SJSA1 (cell line): ENCODE measurements at places on chromosomes 7 and 10.

GRCh38 chr10:108003061-108003460, 838.6 kb upstream of the SORCS1 start:
- no peak for DNase-seq

GRCh38 chr7:117564080-117564479, 84.3 kb downstream of the CFTR start:
- DNase-seq, result no peak

DNA sequence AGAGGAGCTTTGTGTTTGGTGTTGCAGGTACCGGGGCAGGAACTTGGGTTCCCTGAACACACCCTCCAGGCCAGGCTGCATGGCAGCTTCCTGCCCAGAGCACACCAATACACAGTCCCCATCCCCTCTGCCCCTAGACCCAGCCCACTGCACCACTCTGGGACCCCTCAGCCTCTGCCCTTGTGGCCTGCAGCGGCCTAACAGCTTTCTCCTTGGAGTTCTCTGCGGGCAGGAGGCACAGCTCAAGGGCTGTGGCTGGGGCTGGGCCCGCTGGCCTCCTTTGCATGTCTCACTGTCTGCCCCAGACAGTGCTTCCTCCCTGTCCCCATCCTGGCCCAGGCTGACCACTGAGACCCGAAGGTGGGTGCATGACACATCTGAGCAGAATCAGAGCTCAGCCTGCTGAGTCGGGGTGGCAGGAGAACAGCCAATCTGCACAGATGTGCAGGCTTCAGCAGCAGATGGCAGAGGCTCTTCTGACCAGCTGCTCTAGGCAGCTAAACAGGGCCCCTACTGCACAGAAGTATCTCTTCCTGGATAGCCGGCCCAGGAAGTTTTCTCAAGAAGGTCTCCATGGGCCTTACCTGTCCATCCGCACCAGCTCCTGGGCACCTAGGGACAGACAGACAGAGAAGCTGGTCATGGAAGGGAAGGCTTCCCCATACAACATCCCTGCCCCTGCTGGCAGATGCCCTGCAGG, 20.8 kb downstream of the VSIR start:
- no peak for DNase-seq

DNA sequence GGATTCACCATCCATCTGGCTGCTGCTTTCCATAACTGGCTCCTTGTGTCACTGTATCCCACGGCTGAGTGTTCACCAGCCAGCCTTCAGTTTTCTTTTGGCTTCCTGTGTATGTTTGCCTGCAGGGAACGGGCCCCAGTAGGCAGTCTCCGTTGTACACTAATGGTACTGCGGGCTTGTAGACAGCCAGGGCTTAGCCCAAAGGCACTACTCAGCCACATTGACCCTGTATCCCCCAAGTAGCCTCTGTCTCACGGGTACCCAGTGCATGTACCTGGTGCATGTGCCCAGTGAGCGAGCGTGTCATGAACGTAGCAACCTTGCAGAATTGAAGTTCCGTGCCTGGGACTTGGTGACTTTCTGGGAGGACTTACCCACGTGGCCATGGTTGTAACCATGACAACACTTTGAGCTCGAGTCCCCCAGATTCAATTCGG, 6.1 kb downstream of the PFKFB3 start:
- no peak for DNase-seq

GRCh38 chr7:18400726-18401125, 94.8 kb upstream of the HDAC9 start:
- DNase-seq, result peak; percentile 43

GRCh38 chr7:51455948-51456347, 139.3 kb upstream of the COBL start:
- no peak for DNase-seq

GRCh38 chr7:36298106-36298505, 91.6 kb upstream of the ANLN start:
- DNase-seq, result peak; percentile 49

- no peak for DNase-seq
These were observed 30.4 kb downstream of the GET4 start for GRCh38 chr7:906776-907157.

- DNase-seq, result peak; percentile 65
These were observed 41.4 kb upstream of the SGCE start for GRCh38 chr7:94697035-94697974.

- DNase-seq, result no peak
These were observed 30.0 kb upstream of the CFAP46 start for GRCh38 chr10:132972149-132972985.

GRCh38 chr7:69922026-69922803, 323.9 kb downstream of the AUTS2 start:
- no peak for DNase-seq

DNA sequence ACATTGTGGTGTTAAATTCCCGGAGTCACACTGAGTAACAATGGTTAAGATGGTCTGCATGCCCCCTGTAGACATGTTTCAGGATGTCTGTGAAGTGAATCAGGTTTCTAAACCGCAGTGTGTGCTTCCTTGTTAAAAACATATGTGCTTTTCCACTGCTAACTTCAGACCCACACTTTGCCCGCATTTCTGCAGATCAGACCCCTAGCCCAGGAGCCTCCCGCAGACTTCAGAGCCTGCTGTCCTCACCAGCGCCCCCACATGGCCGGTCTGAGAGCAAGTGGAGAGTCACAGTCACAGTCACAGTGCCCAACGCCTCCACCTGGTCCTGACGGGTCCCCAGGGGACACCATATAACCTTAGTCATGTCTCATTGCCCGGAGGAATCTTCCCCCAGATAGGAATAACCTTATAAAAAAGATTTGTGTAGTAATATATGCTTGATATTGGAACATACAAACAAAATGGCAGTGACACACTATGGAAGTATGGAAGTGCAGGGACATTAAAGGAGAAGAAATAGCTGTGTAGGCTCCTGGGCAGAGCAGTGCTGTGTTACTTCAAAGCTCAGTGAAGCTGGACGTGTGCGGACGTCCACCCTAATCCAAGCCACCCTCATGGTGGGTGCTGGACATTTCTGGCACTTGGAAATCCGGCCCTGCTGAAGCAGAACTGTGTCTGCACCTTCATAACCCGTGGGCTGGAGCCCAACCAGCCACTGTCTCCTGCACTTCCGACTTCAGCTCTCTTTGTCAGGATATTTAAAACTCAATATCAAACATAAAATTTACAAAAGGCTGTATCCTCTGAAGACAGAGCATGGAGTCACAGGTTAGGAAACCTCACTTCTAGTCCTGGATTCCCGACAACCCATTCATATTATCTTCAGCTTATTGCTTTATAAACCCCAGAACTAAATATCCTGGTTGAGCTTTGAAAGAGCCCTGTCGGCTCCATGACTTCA, 29.0 kb downstream of the GSTO2 start:
- DNase-seq, result no peak

- peak; percentile 19 for DNase-seq
These were observed 925.4 kb upstream of the ZNF722 start for GRCh38 chr7:63073286-63073685.

DNA sequence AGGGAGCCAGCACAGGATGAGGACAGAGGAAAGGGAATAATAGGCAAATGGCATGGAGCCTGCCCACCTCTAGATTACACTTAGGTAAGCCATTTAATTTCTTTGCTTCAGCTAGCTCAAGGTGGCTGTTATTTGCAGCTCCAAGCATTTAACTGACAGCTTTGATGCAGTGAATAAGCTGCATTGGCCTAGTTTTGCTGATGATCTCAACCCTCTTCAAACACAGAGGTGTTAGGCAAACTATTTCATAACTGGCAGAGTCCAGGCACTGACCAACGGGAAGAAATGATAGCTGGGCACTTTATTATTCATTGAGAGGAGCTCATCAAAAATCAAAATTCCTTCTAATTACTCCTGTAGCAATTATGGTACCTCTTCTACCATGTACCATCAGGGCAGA, 317.4 kb downstream of the BMPER start:
- DNase-seq, result no peak

- no peak for DNase-seq
These were observed 3.6 kb downstream of the SMARCD3 start for GRCh38 chr7:151244841-151245346.

- DNase-seq, result no peak
These were observed 100.3 kb downstream of the CTBP2 start for GRCh38 chr10:125060026-125060425.

GRCh38 chr10:99280472-99280871, 44.8 kb upstream of the HPSE2 start:
- no peak for DNase-seq

- DNase-seq, result no peak
These were observed 193.7 kb downstream of the ADARB2 start for GRCh38 chr10:1543596-1543995.

- no peak for DNase-seq
These were observed 122.8 kb downstream of the THSD7A start for GRCh38 chr7:11709196-11709595.

DNA sequence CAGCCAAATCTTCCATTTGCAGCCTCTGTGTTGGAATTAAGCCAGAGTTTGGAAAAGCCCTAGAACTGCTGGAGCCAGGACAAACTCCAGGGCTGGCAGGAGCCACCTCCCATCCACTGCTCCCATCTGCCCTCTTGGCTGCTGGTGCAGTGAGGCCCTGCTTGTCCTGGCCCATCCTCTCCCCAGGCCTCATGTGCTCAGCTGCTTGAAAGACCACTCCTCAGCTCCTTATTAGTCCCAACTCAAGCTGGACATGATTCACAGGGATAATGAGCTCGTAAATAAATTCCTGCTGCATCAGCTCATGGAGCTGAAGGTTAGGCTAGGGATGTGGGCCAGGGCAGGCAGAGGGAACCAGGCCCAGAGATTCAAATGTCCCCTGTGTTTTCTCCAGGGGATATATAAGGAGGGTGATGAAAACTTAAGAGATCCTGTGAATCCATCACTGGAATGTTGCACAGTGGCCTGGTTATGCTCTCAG, 282.8 kb downstream of the RPS24 start:
- DNase-seq, result peak; percentile 19

DNA sequence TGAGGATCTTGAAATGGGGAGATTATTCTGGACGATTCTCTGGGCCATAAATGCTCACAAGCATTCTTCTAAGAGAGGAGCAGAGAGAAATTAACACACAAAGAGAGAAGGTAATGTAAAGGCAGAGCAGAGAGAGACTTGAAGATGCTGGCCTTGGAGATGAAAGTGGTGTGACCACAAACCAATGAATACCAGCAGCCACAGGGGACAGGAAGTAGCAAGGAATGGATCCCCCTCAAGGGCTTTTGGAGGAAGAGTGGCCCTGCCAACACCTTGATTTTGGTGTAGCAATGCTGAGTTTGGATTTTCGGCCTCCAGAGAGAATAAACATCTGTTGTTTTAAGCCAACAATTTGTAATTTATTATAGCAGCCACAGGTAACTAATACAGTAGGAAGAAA, 1155.6 kb downstream of the TYW1 start:
- no peak for DNase-seq

GRCh38 chr10:122343135-122343800, 31.2 kb upstream of the PLEKHA1 start:
- DNase-seq, result no peak

- no peak for DNase-seq
These were observed 72.3 kb upstream of the SP8 start for GRCh38 chr7:20858951-20859350.

GRCh38 chr10:3625959-3626751, 158.9 kb downstream of the KLF6 start:
- peak; percentile 74 for DNase-seq

- peak; percentile 91 for DNase-seq
These were observed 5.4 kb downstream of the COL13A1 start for GRCh38 chr10:69807122-69807521.

DNA sequence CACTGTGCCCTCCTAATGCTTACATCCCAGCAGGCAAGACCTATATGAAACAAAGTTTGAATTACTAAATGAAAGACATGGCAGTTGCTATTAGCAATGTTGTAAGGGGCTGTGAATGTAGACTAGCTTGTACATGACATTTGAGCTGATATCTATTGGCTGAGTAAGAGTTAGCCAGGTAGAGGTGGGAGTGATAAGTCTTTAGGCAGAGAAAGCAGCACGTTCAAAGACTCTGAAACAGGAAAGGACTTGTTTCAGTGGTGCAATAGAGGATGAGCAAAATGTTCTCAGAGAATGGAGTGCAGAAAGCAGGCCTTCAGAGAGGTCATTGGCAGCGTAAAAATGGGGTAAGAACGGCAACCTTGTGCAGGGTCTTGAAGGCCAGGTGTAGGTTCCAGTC, 687.6 kb downstream of the AUTS2 start:
- no peak for DNase-seq
